ENCODE measurements at places on chromosomes 12 and 14.

- DNase-seq = no peak
Measured at GRCh38 chr12:24054416-24054815, 104.9 kb upstream of the SOX5 start.

DNA sequence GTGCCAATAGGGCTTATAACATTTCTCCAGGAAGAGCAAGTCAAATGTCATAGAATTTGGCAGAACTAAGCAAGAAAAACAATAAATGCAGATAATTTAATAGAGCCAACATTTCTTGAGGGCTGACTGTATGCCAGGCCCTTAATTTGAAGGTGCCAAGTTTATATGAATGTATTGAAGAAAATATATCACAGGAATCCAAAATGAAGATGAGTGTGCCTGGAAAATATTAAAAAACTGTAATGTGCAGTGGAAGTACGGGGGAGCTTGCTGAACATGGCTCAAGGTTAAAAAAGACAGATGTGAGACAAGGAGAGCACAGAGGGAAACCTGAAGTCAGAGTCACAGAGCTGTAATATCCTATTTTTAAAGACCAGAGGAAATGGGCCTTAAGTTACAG, 16.4 kb downstream of the NR1H4 start:
- no peak for DNase-seq

DNA sequence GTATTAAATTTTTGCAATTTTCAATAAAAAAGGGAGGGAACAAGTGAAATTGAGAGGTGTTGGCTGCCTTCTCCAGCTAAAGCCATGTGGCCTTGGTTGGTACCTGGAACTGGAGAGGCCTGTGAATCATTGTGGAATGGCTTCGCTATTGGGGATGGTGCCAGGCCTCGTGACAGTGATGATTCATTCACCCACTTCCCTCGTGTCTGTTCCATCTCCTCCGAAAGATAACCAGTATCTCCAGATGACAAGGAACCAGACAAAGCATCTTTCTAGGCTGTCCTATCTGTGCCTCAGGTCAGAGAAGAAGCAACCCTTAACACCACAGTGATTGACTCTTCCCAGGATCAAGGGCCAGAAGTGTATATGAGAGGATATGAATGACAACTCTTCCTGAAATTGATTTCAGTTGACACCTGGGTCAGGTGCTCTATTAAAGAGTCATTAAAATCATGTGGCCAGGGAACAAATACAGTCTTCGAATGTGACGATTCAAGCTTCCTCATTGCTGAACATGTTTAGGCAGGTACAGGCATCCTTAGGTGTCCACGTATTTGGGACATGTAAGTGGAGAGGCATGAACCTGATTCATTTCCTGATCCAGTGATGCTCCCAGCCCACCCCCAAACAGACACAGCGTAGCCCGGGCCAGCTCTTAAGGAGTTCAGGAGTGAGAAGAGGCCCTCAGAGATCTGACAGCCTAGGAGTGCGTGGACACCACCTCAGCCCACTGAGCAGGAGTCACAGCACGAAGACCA, at the start of gene RNASE7:
TSS of gene RNASE7 (plus strand) at position 687 of the 758 bp plus-strand sequence. CDS start 631 bp downstream, outside the sequence.
- no peak for DNase-seq

DNA sequence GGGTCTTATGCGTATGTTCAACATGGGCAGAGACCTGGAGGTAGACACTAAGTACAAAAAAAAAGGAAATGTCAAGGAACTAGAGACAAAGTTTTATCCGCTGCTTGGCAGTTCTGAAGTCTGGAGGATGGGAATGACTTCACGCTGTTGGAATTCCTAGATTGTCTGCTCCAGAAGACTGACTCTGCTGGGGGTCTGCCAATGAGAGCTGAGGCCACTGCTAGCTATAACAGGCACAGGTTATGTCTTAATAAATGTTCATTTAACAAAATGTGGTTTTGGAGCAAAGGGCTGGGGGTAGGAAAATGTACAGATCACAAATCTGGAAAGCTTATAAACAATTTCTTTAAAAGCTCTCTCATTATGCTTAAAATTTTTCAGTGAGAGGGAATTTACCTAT, 5.9 kb downstream of the RNASE8 start:
- no peak for DNase-seq

GRCh38 chr14:74940956-74941565, 14.3 kb downstream of the PGF start:
- DNase-seq = no peak

DNA sequence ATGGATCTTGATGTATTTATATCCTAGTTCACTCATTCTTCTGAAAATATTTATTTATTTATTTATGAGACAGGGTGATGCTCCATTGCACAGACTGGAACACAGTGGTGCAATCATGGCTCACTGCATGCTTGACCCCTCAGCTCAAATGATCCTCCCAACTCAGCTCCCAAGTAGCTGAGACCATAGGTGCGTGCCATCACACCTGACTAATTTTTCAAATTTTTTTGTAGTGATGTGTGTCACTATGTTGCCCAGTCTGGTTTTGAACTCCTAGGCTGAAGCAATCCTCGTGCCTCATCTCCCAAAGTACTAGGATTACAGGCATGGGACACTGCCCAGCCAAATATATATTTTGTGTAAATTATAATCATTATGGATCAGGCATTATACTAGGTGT, 595.6 kb upstream of the ATP2B1 start:
- no peak for DNase-seq

GRCh38 chr14:83217492-83217891, 1683.8 kb upstream of the SEL1L start:
- DNase-seq = no peak

GRCh38 chr14:55451950-55452349, 11.5 kb upstream of the TBPL2 start:
- DNase-seq = no peak

GRCh38 chr12:131004166-131004565, 50.5 kb downstream of the ADGRD1 start:
- no peak for DNase-seq

DNA sequence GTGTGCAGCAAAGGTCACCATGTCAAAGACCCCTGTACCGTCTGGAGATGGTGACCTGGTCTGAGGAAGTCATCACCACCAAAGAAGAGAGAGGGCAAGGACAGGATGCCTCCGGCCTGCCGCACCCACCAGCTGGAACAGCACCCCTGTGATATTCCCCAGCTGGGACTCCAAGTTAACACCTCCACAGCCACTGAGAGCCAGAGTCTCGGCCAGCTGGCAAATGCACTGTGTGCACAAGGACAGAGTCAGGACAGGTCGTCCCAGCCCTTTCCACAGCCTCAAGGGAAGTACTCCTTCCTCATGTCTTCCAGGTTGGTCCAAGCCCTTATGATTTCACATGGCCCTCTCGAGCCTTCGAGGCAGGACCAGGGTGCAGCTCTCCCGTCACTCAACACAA, 19.3 kb upstream of the FKBP4 start:
- DNase-seq = no peak

GRCh38 chr14:69133206-69134125, 19.5 kb downstream of the DCAF5 start:
- DNase-seq = no peak

DNA sequence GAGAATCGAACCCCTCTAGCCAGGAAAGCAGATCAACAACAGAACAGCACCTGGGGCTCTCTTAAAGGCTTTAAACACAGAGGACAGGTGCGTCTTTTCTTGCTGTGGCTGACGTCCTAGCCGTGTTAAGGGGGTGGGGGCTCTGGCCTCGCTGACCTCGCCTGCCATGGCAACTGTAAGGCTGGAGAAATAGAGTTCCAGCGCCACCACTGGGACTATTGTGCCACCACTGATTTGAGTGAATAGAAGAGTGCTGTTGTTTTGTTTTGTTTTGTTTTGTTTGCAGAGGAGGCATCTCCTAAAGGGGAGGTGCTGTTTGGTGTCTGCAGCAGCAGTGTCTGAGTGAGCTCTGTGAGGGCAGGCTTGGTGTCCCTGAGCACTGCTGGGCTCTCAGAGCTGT, 34.2 kb upstream of the PRMT8 start:
- no peak for DNase-seq

GRCh38 chr12:84361651-84362551, 550.7 kb downstream of the SLC6A15 start:
- DNase-seq = no peak

GRCh38 chr12:128852026-128852698, 1.1 kb upstream of the GLT1D1 start:
- no peak for DNase-seq

DNA sequence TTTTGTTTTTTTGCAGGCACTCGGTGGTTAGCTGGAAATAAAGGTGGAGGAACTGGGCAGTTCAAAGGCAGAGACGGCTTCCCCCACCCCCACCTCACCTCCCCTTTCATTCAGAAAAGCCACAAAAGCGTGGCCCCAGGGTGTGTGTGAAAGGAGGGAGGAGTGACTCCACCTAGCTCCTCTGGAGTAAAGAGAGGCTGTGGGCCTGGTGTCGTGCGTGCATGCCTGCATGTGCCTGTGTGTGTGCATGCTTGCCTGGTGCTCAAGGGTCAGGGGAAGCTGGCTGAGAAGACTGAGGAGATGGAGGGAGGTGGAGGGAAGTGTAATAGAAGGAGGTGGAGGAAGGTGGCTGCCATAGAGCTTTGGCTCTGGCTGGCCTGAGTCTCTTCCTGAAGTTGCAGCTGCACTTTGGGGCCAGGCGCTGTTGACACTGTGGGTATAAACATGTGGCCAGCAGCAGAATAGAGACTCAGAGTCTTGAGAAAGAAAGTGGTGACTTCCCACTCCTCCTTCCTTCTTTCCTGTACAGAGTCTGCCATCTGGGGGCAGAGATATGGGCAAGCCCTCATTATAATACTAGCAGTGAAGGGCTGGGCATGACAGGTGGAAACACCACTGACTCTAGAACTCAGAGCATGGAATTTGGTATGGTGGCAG, 36.9 kb upstream of the SINHCAF start:
- peak; percentile 3 for DNase-seq

GRCh38 chr12:24328261-24328660, 378.8 kb upstream of the SOX5 start:
- no peak for DNase-seq

DNA sequence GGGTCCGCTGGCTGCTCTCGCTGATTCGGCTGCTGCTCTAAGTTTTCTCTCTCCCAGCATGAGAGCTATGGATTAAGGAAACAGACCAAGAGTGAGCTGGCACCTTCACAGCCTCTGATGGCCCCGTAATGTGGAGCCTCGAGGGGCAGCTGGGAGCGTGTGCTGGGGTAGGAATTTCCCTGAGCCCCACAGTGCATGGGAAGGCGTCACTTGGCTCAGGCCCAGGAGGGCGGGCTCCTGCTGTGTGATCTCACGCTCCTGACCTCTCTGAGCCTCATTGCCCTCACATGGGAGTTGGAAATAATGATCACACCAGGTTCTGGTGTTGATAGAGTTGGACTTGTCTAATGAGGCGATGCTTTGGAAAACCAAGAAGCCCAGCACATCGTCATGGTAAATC, 238.6 kb upstream of the CRY1 start:
- no peak for DNase-seq

DNA sequence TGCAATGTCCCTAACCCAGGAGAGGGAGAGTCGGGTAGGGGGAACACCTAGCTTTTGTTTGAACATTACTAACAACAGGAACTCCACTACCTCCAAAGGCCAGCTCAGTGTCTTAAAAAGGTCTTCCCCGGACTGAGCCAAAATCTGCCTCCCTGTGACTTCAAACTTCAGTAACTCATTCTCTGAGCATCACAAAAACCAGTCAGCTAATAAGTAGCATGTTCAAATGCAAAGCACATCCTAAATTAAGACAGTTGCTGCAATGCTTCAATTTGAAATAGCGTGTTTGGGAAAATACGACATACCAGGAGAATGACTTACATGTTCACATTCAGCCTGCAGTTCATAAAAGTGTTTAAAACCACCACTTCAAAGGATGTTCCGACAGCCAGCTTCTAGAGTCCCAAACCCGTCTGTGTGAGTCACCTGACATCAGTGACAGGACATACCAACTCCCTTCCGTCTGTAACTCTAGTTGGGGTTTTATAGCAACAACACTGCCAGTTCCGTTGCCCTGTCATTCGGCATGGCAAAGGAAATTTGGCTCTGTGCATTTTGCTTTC, 13.0 kb downstream of the ZFP36L1 start:
- peak; percentile 58 for DNase-seq

DNA sequence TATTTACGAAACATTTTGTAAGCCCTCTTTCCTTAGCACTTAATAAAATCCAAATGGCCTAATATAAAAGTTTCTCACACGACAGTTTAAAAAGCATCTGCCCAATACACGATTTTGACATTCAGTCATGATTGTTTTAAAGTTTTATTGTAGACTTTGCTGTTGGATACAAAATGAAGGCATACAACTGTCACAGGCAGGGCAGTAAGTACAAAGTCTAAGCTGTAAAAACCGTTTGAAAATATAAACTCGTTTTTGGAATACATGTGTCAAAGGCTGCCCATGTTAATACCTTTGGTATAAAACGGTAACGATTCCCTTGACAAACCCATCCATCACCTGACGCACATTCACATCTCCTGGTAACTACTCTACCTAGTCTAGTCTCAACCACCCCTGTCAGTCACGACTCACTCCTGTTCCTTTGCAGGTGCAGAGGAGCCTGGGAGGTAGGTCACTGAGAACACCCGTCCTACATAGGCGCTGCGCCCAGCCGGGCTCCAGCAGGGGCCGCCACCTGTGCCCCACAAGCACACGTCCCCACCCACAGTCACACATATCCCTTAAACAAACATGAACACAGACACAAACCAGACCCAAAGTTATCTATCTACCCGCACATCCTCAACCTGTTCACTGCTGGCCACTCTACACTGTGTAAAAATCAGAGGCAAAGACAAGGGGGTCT, 27.1 kb downstream of the KCTD10 start:
- no peak for DNase-seq

Measured in CD4-positive, alpha-beta T cell treated with Interferon gamma for 1 hour (primary cell).